ENCODE measurements at places on chromosomes 12 and 14.

- no peak for DNase-seq
- peak overlapping the region; percentile 44 for H3K4me3 ChIP-seq
- H3K4me1 ChIP-seq, result peaks cover 27% of the 10 kb centered on the region
- peak overlapping the region; percentile 67 for H3K27ac ChIP-seq
- no peaks in the 10 kb centered on the region for H3K36me3 ChIP-seq
These were observed 16.1 kb upstream of the RND1 start for GRCh38 chr12:48881686-48882314.

DNA sequence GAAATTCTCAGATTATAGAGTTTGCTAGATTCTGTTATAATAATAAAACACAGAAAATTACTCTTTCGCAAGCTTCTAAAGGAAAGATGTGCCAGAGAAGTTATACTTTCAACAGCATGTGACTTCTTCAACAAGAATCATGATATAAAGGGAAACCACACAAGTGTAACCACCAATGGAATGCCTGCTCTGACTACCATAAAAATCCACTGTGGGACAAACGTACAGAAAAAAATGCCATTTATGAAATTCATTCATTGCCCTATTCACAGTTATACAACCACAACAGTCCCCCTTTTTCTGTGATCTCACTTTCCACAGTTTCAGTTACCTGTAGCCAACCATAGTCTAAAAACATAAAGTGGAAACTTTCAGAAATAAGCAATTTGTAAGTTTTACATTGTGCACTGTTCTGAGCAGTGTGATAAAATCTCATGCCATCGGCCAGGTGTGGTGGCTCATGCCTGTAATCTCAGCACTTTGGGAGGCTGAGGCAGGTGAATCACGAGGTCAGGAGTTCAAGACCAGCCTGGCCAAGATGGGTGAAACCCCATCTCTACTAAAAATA is 3.2 kb downstream of the CATSPERB start:
- peaks cover 49% of the 10 kb centered on the region for H3K27me3 ChIP-seq
- no peak overlapping the region for H3K27ac ChIP-seq
- no peaks in the 10 kb centered on the region for H3K36me3 ChIP-seq
- no peaks in the 10 kb centered on the region for H3K4me1 ChIP-seq
- no peak overlapping the region for H3K4me3 ChIP-seq
- DNase-seq, result no peak

GRCh38 chr12:89354612-89355067 is 2.3 kb upstream of the DUSP6 start:
- H3K27ac ChIP-seq, result peak overlapping the region; percentile 93
- peaks cover 14% of the 10 kb centered on the region for H3K36me3 ChIP-seq
- peak overlapping the region; percentile 77 for H3K4me3 ChIP-seq
- no peaks in the 10 kb centered on the region for H3K27me3 ChIP-seq

DNA sequence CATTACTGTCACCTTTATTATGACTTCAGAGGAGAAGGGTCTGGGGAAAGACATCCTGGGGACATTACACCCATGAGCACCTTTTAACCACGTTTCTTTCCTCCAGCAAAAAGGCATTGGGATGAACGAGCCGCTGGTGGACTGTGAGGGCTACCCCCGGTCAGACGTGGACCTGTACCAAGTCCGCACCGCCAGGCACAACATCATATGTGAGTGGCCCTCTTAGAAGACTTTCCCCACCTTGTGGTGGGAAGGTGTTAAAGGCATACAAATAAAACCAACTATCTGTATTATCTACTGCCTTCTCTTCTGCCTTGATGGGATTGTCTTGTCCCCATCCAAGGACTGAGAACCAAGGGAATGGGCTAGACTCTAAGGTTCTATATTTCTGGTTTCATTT is 6.0 kb downstream of the PSMD9 start:
- 0 out of 2 replicates have a peak overlapping the region, but pooled peaks have one; percentile 37 for H3K27ac ChIP-seq
- H3K36me3 ChIP-seq, result peaks cover 43% of the 10 kb centered on the region
- peak; percentile 12 for DNase-seq
- no peak overlapping the region for H3K4me3 ChIP-seq
- no peaks in the 10 kb centered on the region for H3K27me3 ChIP-seq

DNA sequence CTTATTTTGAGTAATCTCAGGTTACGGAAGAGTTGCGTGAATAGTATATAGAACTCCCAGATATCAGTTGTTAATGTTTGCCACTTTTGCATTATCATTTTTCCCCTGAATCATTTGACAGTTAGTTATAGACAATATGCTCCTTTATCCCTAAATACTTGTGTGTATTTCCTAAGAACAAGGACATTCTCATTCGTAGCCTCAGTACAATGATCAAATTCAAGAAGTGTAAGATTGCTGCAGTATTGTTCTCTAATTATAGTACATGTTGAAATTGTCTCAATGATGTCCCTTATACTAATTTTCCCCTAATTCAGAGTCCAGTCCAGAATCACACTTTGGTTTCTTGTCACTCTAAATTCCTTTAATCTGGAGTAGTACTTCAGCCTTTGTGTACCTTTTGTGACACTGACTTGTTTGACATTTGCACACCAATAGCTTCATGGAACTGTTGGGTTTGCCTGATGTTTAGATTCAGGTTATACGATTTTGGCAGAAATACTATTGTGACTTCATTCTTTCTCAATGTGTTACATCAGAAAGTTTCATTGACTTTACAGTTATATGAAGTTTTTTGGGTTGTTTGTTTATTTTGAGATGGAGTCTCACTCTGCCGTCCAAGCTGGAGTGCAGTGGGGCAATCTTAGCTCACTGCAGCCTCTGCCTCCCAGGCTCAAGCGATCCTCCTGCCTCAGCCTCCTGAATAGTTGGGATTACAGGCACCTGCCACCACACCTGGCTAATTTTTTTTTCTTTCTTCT is 13.1 kb downstream of the DYNC1H1 start:
- H3K4me3 ChIP-seq, result no peak overlapping the region
- H3K36me3 ChIP-seq, result peaks cover 55% of the 10 kb centered on the region
- DNase-seq, result peak; percentile 12
- peaks cover 72% of the 10 kb centered on the region for H3K4me1 ChIP-seq
- H3K27me3 ChIP-seq, result no peaks in the 10 kb centered on the region
- peak overlapping the region; percentile 85 for H3K27ac ChIP-seq

DNA sequence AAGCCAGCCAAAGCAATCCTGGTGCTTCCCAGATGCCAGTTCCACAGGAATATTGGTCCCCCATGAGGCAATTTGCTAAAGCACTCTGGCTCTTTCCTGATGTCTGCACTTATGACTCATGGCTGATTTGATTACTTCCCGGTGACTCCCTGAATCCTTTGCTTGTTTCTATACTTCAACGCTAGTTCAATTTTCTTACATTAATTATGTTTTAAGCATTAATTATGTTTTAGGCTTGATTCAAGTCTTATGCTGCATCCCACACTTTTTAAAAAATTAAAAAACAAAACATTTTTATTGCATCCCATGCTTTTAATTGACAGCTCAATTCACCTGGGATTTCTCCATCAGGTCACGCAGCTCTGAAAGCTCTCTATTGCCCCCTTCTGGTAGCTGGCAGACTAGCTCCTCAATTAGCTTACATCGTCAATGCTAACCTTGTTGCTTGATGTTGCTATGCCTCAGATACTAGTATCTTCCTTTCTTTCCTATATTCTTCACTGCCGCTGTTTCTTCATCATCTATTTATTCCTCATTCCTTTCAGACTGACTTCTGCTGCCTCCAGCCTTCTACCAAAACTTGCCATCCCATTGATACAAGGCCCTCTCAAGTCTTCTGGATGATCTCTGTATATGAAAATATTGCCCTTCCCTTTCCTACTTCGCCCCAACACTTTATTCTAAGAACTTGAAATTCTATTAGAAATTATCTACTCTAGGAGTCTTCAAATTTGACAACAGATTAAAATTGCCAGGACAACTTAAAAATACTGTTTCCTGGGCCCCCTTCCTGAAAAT is 32.0 kb downstream of the TSHR start:
- no peak overlapping the region for H3K27ac ChIP-seq
- no peaks in the 10 kb centered on the region for H3K36me3 ChIP-seq
- H3K27me3 ChIP-seq, result peaks cover 46% of the 10 kb centered on the region
- H3K4me3 ChIP-seq, result no peak overlapping the region
- peak; percentile 87 for DNase-seq
- H3K4me1 ChIP-seq, result no peaks in the 10 kb centered on the region

Measured in PC-3 (cell line).